Endodermal cell (in vitro differentiated cells): ENCODE measurements at places on chromosomes 3 and 15. TPM values are rescaled to one million over a fixed set of nuclear protein-coding genes. Genes with fewer than 3 reads are reported as not detected.

DNA sequence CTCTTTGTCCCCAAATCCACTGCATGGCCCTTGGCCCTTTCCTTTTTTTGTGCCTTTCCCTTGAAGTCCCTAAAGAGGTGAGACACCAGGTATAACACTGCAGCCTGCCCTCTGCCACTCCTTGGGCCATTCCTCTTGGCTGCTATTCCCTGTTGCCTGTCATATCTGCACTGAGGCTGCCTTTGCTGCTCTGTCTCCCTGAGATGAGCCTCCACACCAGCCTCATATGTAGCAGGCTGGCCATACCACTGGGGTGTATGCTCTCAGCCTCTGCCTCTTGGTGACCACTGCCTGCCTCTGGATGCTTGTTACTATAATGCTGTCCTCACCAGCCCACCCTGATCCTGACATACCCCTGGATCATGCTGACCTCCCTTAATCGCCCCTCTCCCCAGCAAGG is 252.0 kb downstream of the CLSTN2 start:
- H3K27me3 ChIP-seq, result no peaks in the 10 kb centered on the region
- DNase-seq, result no peak
- H3K4me1 ChIP-seq, result peaks cover 5% of the 10 kb centered on the region
- H3K4me3 ChIP-seq, result no peak overlapping the region
- no peak overlapping the region for H3K27ac ChIP-seq

- no peak overlapping the region for H3K4me3 ChIP-seq
- peak overlapping the region; percentile 60 for H3K27ac ChIP-seq
- DNase-seq, result peak; percentile 18
- no peaks in the 10 kb centered on the region for H3K36me3 ChIP-seq
- H3K27me3 ChIP-seq, result no peaks in the 10 kb centered on the region
Observed at GRCh38 chr3:193771653-193772421, 178.8 kb downstream of the OPA1 start.

NPHP3 gene
- total RNA-seq, result 23.0 to 42.6 TPM (median 23.3 TPM) in 3 replicates

DNA sequence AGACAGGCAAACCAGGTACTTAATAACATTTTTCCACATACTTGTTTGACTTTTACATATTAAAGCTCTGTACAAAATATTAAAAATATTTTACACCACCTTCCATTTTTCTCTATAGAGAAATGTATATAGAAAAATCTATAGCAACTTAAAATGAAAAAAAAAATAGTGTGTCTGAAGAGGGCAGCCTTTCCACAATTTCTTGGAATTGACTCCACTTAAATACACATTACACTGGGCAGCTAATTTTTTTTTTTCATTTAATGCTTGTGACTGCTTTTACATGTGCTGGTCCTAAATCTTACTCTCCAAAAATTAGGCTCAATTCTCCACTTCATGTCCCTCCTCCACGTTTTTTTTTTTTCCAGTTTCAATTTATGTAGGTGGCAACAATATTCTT is 427.0 kb upstream of the RBMS3 start:
- H3K27ac ChIP-seq, result no peak overlapping the region
- no peak overlapping the region for H3K4me3 ChIP-seq
- H3K4me1 ChIP-seq, result no peaks in the 10 kb centered on the region

- no peak overlapping the region for H3K27ac ChIP-seq
- no peak overlapping the region for H3K4me3 ChIP-seq
- no peak for DNase-seq
Observed at GRCh38 chr3:152272771-152273242, 4.1 kb downstream of the MBNL1 start.

ELL3 gene
- 1.4 and 2.4 TPM in 2 replicates for total RNA-seq

CLDN11 gene
- total RNA-seq, result 26.1 to 37.5 TPM (median 26.2 TPM) in 3 replicates

- DNase-seq, result no peak
- H3K27me3 ChIP-seq, result no peaks in the 10 kb centered on the region
- no peaks in the 10 kb centered on the region for H3K36me3 ChIP-seq
- no peak overlapping the region for H3K27ac ChIP-seq
- H3K4me1 ChIP-seq, result no peaks in the 10 kb centered on the region
Observed at GRCh38 chr3:171747223-171747920, 62.9 kb downstream of the PLD1 start.

CYP19A1 gene
- not detected in 3 replicates for total RNA-seq

- no peak overlapping the region for H3K27ac ChIP-seq
- no peak overlapping the region for H3K4me3 ChIP-seq
- no peaks in the 10 kb centered on the region for H3K36me3 ChIP-seq
- DNase-seq, result no peak
- peaks cover 80% of the 10 kb centered on the region for H3K27me3 ChIP-seq
Observed at GRCh38 chr15:70151462-70151861, 53.7 kb upstream of the TLE3 start.

DNA sequence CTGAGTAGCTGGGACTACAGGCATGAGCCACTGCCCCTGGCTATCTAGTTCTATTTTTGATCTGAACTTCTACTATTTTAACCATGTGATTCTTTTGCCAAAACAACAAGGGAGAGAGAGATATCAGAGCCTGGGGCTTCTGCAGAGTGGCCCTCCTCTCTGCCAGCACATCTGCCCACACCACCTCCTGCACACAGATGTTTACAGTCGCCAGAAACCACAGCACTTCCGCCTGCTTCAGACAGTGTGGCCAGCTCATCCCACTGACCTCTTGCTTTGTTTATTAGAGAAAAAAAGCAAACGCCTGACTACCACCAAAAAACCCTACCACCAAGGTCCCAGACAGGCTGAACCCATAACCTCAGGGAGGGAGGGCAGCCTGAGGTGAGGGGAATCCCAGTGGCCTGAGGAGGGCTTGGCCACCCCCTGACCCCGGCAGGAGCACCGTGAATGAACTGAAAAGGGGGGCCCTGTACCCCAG is 85.9 kb upstream of the ABHD2 start:
- no peak overlapping the region for H3K27ac ChIP-seq
- H3K4me1 ChIP-seq, result peaks cover 9% of the 10 kb centered on the region
- no peak overlapping the region for H3K4me3 ChIP-seq
- no peaks in the 10 kb centered on the region for H3K36me3 ChIP-seq
- no peak for DNase-seq

DNA sequence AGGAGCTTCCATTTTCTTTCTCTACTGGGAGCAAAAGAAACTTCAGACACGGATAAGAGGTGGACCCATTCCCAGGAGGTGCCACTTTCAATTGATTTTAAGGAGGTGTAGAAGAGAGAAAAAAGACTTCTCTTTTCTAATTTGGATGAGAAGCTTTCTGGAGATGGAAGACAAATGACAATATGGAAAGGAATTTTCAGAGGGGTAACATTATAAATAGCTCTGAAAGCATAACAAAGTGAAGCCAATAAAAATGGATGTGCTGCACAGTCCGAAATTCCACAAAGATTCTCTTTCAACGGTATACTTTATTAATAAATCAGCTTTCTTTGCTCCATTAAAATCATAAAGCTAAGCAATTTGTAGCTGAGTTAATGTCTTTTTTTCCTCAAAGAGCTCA is 607.2 kb upstream of the MDFIC2 start:
- DNase-seq, result no peak
- no peak overlapping the region for H3K4me3 ChIP-seq
- H3K27me3 ChIP-seq, result no peaks in the 10 kb centered on the region
- no peak overlapping the region for H3K27ac ChIP-seq
- H3K4me1 ChIP-seq, result no peaks in the 10 kb centered on the region

GRCh38 chr3:47581835-47582234 is 3.2 kb upstream of the CSPG5 start:
- H3K4me1 ChIP-seq, result no peaks in the 10 kb centered on the region
- H3K27me3 ChIP-seq, result peaks cover 31% of the 10 kb centered on the region
- H3K27ac ChIP-seq, result no peak overlapping the region
- DNase-seq, result no peak

DNA sequence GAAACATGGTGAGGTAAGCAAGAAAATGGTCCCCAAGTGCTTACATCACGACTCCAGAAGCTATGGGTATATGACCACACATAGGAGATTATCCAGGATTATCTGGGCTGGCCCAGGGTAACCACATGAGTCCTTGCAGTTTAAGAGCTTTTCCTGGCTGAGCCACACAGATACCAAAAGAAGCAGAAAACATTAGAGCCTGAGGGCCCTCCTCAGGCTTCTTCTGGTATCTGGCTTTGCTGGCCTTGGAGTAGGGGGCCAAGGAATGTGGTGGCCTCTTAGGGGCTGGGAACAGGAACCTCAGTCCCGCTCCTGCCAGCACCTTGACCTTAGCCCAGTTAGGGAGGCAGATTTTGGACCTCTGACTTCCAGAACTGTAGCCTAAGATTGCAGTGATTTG is 259.1 kb downstream of the KCNMB2 start:
- DNase-seq, result peak; percentile 64
- no peaks in the 10 kb centered on the region for H3K36me3 ChIP-seq
- H3K27me3 ChIP-seq, result peaks cover 18% of the 10 kb centered on the region
- H3K4me3 ChIP-seq, result no peak overlapping the region
- no peaks in the 10 kb centered on the region for H3K4me1 ChIP-seq

GRCh38 chr3:172218350-172219323 is 179.3 kb downstream of the FNDC3B start:
- H3K27ac ChIP-seq, result peak overlapping the region; percentile 10
- H3K27me3 ChIP-seq, result no peaks in the 10 kb centered on the region
- H3K4me1 ChIP-seq, result peaks cover 14% of the 10 kb centered on the region
- H3K36me3 ChIP-seq, result no peaks in the 10 kb centered on the region
- no peak overlapping the region for H3K4me3 ChIP-seq

LNP1 gene
- 4.3 and 5.0 TPM in 2 replicates for total RNA-seq

GRCh38 chr3:122767540-122768372 is 25.9 kb downstream of the HSPBAP1 start:
- H3K27ac ChIP-seq, result no peak overlapping the region
- no peak for DNase-seq
- no peak overlapping the region for H3K4me3 ChIP-seq
- H3K36me3 ChIP-seq, result peaks cover 11% of the 10 kb centered on the region
- no peaks in the 10 kb centered on the region for H3K27me3 ChIP-seq

GRCh38 chr3:74850381-74850780 is 235.9 kb upstream of the CNTN3 start:
- H3K27ac ChIP-seq, result no peak overlapping the region
- DNase-seq, result no peak
- no peak overlapping the region for H3K4me3 ChIP-seq
- H3K27me3 ChIP-seq, result no peaks in the 10 kb centered on the region

GCSAM gene
- not detected in 2 replicates for total RNA-seq

GRCh38 chr3:149934524-149934923 is 36.2 kb downstream of the PFN2 start:
- H3K4me3 ChIP-seq, result no peak overlapping the region
- no peaks in the 10 kb centered on the region for H3K36me3 ChIP-seq
- no peak for DNase-seq
- H3K27ac ChIP-seq, result no peak overlapping the region
- no peaks in the 10 kb centered on the region for H3K4me1 ChIP-seq
- H3K27me3 ChIP-seq, result no peaks in the 10 kb centered on the region

GRCh38 chr3:182738583-182739411 is 54.5 kb upstream of the ATP11B start:
- DNase-seq, result no peak
- no peak overlapping the region for H3K27ac ChIP-seq
- no peaks in the 10 kb centered on the region for H3K36me3 ChIP-seq
- no peaks in the 10 kb centered on the region for H3K4me1 ChIP-seq

DNA sequence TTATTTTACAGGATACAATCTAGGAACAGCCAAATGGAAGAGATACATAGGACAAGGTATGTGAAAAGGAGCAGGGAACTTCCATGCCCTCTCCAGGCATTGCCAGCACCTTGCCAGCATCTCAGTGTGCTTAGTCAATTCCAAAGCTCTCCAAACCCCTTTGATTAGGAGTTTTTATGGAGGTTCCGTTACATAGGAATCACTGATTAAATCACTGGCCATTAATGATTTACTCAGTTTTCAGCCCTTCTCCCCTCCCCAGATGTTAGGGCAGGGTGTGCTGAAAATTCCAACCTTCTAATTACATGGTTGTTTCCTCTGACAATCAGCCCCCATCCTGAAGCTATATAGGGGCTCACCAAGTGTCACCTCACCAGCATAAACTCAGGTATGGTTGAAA is 11.5 kb downstream of the MYLK start:
- H3K4me3 ChIP-seq, result no peak overlapping the region
- H3K4me1 ChIP-seq, result no peaks in the 10 kb centered on the region
- H3K27me3 ChIP-seq, result no peaks in the 10 kb centered on the region
- H3K36me3 ChIP-seq, result no peaks in the 10 kb centered on the region

GRCh38 chr15:60326824-60327654 is 70.7 kb downstream of the ANXA2 start:
- no peak overlapping the region for H3K4me3 ChIP-seq
- no peaks in the 10 kb centered on the region for H3K4me1 ChIP-seq
- H3K27ac ChIP-seq, result no peak overlapping the region
- peak; percentile 59 for DNase-seq
- no peaks in the 10 kb centered on the region for H3K27me3 ChIP-seq

DNA sequence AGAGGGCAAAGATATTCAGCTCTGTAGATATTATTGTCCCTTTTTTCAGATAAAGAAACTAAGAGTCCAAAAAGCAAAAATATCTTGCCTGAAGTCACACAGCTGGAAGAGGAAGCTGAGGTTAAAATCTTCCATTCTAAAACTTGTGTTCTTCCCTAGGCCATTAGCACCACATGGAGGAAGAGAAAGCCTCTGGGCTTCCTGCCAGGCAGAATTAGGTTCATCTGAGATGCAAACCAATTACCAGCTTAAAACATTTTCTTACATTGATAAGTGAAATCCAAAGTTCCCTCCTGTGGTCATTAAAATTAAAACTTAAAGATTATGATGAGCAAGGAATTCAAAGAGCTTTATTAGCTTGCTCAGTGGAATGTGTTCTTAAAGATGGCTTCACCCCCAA is 235.3 kb upstream of the SETMAR start:
- no peak overlapping the region for H3K4me3 ChIP-seq
- no peaks in the 10 kb centered on the region for H3K27me3 ChIP-seq
- DNase-seq, result no peak
- no peaks in the 10 kb centered on the region for H3K36me3 ChIP-seq

ISLR2 gene
- 1.2 TPM in 1 of 3 replicates, not detected in the others for total RNA-seq

GRCh38 chr3:123489400-123490004 is 40.6 kb upstream of the ADCY5 start:
- DNase-seq, result peak; percentile 94
- no peak overlapping the region for H3K27ac ChIP-seq
- H3K4me3 ChIP-seq, result no peak overlapping the region
- no peaks in the 10 kb centered on the region for H3K27me3 ChIP-seq

GRCh38 chr3:186401556-186401955 is 39.5 kb upstream of the DGKG start:
- H3K36me3 ChIP-seq, result no peaks in the 10 kb centered on the region
- H3K4me3 ChIP-seq, result no peak overlapping the region
- no peak overlapping the region for H3K27ac ChIP-seq
- peaks cover 3% of the 10 kb centered on the region for H3K4me1 ChIP-seq
- peaks cover 4% of the 10 kb centered on the region for H3K27me3 ChIP-seq
